ENCODE measurements at places on chromosomes 2 and 18.

GRCh38 chr2:28270456-28271152, 122.1 kb upstream of the FOSL2 start:
- no peak for DNase-seq

DNA sequence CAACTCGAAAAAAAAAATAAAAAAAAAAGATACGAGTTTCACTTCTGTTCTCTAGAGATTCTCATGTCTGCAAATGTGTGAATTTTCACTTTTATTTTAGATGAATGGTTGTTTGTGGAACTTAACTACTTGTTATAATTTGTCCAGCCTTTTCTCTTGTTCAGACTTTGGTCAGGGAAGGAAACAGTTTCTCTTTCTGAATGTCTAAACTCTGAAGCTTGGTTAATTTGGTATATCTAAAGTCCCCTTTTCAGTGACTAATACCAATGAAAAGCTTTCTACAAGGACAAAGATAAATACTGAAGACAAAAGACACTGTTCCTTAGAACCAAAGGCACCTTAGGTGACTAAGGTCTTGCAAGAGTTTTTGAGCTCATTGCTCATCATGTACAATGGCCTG, 144.4 kb upstream of the PIEZO2 start:
- no peak for DNase-seq

GRCh38 chr2:62478093-62478580, 27.9 kb downstream of the TMEM17 start:
- no peak for DNase-seq

GRCh38 chr2:191835539-191836350, 11.1 kb downstream of the CAVIN2 start:
- no peak for DNase-seq

DNA sequence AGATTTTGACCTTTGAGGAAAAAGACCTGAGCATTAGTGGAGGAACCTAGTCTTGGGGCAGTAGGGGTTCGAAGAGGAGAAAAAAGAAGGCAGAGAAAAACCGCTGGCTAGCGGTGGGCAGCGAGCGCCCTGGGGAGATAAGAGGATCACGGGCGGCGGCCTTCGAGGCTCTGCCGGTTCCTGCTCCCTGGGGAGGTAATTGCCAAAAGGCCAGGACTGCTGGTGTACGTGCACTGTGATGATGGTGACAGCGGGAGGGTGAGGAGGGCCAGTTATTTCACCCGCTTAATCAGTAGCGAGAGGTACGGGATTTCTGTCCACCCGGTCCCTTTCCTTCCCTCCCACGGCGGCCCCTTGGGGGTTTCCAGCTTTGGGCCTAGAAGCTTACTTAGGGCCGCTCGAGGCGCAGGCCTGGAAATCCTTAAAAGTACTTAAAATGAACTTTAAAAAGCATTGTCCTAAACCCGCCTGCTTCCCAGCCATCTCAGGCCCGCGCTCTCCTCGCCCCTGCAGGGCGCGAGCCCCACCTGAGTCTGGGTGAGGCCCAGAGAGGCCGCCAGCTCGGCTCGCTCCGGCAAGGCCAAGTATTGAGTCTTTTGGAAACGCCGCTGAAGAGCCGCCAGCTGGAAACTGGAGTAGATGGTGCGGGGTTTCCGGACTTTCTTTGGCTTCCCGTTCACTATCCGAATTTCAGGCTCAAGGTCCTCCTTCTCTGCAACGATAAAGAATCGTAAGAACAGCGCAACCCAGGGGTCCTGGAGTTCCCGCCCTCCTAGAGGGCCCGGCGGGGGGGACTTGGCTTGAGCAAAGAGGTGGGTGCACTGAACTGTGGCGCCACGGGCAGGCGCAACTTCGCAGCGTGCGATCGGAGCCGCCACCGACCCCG, 1.5 kb downstream of the DLX2 start:
- no peak for DNase-seq

- no peak for DNase-seq
Observed at GRCh38 chr2:8599421-8600242, 82.2 kb upstream of the ID2 start.

GRCh38 chr18:5868218-5868854, 27.0 kb downstream of the TMEM200C start:
- peak; percentile 80 for DNase-seq

GRCh38 chr2:71611247-71611646, 157.9 kb downstream of the DYSF start:
- DNase-seq, result no peak

DNA sequence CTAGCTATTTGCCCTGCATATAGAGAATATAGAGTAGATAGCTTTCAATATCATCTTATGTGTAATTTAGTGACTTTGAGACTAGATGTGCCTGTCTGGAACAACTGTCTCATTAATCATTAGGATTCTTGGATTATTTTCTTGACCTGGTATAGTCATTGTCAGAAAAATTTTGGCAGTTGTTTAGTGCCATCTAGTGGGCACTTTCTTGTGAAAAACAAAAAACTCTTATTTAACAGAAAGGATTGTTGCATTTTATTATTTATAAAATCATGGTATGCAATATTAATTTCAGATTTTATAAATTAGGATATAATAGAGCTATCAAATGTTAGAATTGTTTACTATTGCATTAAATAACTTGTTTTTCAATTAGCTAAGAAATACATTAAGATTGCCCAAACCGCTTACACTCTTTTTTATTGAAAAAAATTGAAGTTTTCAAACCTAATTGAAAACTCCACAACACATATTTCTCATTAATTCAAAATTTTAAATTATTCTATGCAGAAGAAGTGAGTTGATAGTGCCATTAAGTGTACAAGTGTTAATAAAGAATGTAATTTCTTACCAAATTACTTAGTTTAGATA, 80.3 kb downstream of the DYNAP start:
- DNase-seq, result no peak

GRCh38 chr2:220336771-220337170, 709.3 kb downstream of the SLC4A3 start:
- DNase-seq, result no peak

- DNase-seq, result no peak
Observed at GRCh38 chr2:141522048-141522447, 608.8 kb downstream of the LRP1B start.

DNA sequence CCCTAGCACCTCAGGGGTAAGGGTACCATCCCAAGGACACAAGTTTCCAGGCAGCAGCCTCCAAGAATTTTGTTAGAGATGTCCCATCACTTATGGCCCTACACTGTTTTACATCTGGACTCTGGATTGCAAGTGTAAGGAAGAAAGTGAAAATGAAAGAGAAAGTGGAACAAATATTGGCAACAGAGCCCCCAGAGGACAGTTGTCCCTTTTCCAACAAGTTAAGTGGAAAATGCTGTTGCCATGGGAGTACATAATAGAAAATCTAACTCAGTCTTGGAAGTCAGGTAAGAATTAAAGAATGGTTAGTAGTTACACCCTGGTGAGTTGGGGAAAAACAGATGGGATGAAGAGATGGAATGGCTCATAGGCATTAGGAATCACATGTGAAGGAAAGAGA, 50.6 kb downstream of the TTC21B start:
- no peak for DNase-seq

- no peak for DNase-seq
Observed at GRCh38 chr18:74775239-74775638, 177.6 kb downstream of the ZNF407 start.

DNA sequence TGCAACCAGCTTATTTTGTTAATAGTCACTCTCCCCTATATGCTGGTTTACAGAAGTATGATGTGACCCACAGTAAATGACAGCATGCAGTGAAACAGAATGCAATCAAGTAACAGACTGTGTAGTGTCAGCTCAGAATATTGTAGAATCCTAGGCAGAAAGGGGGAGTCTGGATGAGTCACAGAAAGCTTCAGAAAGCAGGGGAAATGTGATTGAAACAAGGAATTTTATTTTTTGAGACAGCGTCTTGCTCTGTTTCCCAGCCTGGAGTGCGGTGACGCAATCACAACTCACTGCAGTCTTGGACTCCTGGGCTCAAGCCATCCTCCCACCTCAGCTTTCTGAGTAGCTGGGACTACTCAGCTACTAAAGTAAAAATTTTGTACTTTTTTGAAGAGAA, 219.9 kb upstream of the FBXO11 start:
- no peak for DNase-seq

DNA sequence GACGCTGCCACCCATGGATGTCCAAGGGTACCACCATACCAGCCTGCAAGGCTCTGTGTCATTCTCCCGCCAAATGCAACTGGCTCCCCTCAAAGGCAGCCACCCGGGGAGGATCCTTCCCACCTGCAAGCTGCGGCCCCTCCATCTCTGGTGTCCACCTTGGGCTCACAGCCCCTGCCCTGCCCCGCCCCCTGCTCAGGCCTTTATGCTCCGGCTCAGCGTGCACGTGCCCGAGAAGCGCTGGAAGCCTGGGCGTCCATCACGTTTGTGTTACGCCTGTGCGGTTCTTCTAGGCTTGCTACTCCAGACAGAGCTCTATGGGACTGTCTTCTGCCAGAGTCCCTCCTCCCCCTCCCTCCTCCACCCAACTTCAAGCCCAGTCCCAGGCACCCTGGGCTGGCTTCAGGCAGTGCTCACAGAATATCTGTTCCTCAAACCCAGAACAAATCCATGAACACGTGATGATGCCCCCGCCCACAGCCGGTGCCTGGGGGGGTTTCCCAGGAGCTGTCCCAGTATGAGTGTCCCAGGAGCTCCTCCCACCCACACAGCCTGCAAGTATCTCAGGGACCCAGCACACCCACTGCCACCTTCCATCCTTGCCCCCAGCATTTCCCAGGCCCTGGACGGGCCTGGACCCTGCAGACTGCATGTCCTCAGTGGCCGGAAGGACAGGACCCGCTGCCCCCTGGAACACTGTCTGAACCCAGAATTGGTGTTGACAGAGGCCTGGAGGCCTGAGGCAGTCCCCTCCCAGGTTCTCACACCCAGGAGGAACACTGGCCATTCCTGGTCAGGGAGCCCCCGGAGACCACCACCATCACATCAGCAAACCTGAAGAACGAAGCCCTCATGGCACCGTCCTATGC, 30.3 kb downstream of the KIF1A start:
- no peak for DNase-seq

GRCh38 chr2:240368781-240369331, 66.6 kb upstream of the GPC1 start:
- DNase-seq, result no peak

DNA sequence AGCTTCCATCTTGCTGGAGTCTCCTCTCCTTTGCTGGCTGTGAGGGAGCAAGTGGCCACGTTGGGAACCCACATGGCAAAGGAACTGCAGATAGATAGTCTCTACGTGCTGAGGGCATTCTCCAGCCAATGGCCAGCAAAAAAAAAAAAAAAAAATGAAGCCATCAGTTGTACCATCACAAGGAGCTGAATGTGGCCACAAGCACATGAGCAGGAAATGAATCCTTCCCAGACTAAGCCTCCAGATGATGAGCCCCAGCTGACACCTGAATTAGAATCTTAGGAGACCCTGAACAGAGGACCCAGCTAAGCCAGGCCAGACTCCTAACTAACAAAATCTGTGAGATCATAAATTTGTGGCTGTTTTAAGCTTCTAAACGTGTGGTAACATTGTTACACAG, 57.9 kb downstream of the SPIRE1 start:
- DNase-seq, result no peak

DNA sequence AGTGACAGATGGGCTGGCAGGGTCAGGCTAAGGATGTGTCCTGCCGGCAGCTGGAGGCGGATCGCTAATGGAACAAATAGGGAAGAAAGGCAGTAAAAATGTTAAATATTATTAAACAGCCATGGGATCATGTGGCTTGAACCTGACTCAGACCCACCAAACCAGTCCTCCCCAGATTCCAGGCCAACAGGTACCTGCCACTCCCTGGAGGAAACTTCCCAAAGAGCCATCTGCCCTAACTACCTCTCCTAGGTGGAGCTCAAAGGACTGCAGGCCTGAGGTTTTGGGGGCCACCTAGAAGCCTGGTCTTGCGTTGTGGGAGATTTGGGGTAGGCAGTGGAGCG, 34.3 kb downstream of the CIB4 start:
- peak; percentile 42 for DNase-seq

- peak; percentile 86 for DNase-seq
Observed at GRCh38 chr2:216665717-216666116, 29.6 kb downstream of the IGFBP5 start.

GRCh38 chr2:174493549-174494331, 6.9 kb upstream of the GPR155 start:
- DNase-seq, result no peak

DNA sequence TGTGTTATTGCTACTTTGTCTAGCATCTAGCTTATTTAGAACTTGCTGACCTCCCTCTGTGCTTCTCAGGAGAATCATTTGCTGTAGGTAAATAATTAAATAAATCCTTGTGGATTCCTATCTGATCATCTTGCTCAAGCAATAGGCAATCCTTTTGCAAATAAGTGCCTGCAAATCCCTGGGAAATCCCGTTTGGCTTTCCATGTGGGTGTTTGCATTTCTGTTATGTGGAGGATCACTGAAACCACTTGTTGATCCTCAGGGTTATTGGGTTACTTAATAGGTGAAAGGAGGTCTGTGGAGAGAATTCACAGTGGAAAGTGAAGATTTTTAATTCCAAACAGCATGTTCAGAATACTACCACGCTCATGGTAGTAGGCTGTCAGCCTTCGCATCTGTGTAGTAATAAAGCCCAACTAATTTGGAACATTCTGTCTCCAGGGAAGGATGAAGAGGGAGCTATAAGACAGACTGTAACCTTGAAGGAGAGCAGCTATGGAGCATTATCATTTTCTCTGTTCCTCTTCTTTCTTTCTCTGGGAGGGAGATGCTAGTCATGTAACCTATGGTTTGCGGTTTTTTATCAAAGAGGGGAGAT, 72.5 kb downstream of the GULP1 start:
- DNase-seq, result no peak

GRCh38 chr2:214130114-214130513, 280.7 kb upstream of the VWC2L start:
- no peak for DNase-seq

DNA sequence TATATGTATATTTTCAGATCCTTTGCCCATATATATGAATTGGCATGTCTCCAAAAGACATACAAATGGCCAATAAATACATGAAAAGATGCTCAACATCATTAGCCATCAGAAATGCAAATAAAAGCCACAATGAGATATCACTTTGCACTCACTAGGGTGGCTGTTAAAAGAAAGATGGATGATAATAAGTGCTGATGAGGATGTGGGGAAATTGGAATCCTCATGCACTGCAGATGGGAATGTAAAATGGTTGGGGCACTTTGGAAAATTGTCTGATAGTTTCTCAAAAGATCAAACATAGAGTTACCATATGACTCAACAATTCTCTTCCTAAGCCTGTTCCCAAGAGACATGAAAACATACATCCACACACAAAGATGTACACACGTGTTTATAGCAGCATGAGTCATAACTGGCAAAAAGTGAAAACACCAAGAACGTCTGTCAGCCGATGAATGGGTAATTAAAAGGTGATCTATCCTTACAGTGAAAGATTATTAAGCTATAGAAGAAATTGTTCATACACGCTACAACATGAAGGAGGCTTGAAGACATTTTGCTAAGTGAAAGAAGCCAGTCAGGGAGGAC, 19.7 kb downstream of the NGEF start:
- DNase-seq, result no peak

DNA sequence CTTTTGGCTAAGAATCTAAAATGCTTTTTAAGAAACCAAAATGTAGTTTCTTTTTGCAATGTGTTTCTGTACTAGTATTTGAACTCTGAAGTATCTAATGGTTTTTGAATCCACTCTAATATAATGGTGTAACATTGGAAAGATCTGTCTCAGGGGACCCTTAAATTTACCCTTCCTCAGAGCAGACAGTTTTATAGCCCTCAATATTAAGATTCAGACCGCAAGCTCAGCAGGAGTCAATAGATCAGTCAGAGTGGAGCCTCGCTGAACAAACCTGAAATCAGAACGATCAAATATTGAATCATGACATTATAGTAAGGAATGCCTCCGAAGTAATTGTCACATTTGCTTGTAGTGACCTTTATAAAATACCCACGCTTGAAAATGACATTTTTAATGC, 18.3 kb downstream of the SGPP2 start:
- no peak for DNase-seq
